Bladder microvascular endothelial cell (primary cell): ENCODE measurements at places on chromosomes 1 and 21. TPM values are rescaled to one million over a fixed set of nuclear protein-coding genes. Genes with fewer than 3 reads are reported as not detected.

The ACTL8 gene
- not detected in 2 replicates for total RNA-seq

The CAMK2N1 gene
- total RNA-seq: 4.2 and 5.2 TPM in 2 replicates

The OR2G3 gene
- total RNA-seq: not detected in 2 replicates

The CNR2 gene
- not detected in 2 replicates for total RNA-seq

The C8B gene
- total RNA-seq: not detected in 2 replicates

The KRTAP26-1 gene
- not detected in 2 replicates for total RNA-seq

The ARHGAP29 gene
- 140 and 262 TPM in 2 replicates for total RNA-seq

The CASZ1 gene
- total RNA-seq: 4.0 and 4.5 TPM in 2 replicates

The HRNR gene
- total RNA-seq: not detected in 2 replicates

The OR2L3 gene
- not detected in 2 replicates for total RNA-seq

The PALMD gene
- 77.9 and 111 TPM in 2 replicates for total RNA-seq

The BCAS2 gene
- 31.2 and 41.3 TPM in 2 replicates for total RNA-seq

The CELA2A gene
- not detected in 2 replicates for total RNA-seq

The WNT2B gene
- 0.97 and 4.1 TPM in 2 replicates for total RNA-seq

The RGS16 gene
- total RNA-seq: 1.1 and 3.9 TPM in 2 replicates

The NRAS gene
- total RNA-seq: 53.9 and 59.7 TPM in 2 replicates

The GPA33 gene
- total RNA-seq: not detected in 2 replicates

The NUF2 gene
- total RNA-seq: 9.2 and 14.2 TPM in 2 replicates

The KRTAP13-2 gene
- not detected in 2 replicates for total RNA-seq

The ERVH48-1 gene
- total RNA-seq: not detected in 2 replicates

The FAM167B gene
- 7.8 and 23.5 TPM in 2 replicates for total RNA-seq

The KCND3 gene
- total RNA-seq: 0.25 TPM in 1 of 2 replicates, not detected in the other

The UBASH3A gene
- not detected in 2 replicates for total RNA-seq

The CHI3L2 gene
- total RNA-seq: not detected in 2 replicates

The BEST4 gene
- total RNA-seq: under 0.01 and 0.06 TPM in 2 replicates

The PBX1 gene
- total RNA-seq: 3.9 and 4.8 TPM in 2 replicates

The COL6A2 gene
- total RNA-seq: 6.5 and 10.8 TPM in 2 replicates

The IGSF8 gene
- 7.4 and 15.1 TPM in 2 replicates for total RNA-seq

The CRYBG2 gene
- 0.31 TPM in 1 of 2 replicates, not detected in the other for total RNA-seq

The PDZK1IP1 gene
- 0.16 TPM in 1 of 2 replicates, not detected in the other for total RNA-seq

The OR14C36 gene
- total RNA-seq: not detected in 2 replicates

The PADI2 gene
- total RNA-seq: under 0.01 and 0.38 TPM in 2 replicates

The VWA1 gene
- total RNA-seq: 19.4 and 34.7 TPM in 2 replicates

The ANKRD34A gene
- total RNA-seq: 0.13 and 0.32 TPM in 2 replicates

The ZBTB8A gene
- total RNA-seq: 4.7 and 10.1 TPM in 2 replicates

The KPRP gene
- total RNA-seq: not detected in 2 replicates

The CNTN2 gene
- total RNA-seq: not detected in 2 replicates
